Hematopoietic multipotent progenitor cell treated with erythropoietin and hydrocortisone succinate and interleukin-3 and kit ligand, for 6 days (in vitro differentiated cells): ENCODE measurements at places on chromosomes 7 and 10.

GRCh38 chr10:36533861-36534260 is 591.5 kb upstream of the ANKRD30A start:
- DNase-seq, result no peak

DNA sequence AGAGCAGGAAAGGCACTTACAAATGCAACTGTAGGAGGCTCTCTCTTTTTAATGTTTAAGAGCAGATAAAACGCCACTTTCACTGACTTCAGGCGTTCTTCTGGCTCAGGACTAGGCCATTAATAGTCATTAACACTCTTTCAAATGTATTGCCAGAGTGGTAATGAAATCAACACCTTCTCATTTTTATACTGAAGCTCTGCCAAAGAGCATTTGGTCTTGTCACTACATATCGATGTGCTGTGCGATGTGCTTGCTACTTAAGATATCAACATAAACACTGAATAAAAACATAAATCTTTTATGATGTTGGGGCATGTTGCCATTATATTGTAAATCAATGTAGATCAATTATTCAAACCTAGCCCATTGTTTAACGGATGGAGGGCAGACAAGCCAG is 634.7 kb downstream of the ARL4A start:
- no peak for DNase-seq

GRCh38 chr10:124340033-124340760 is 78.5 kb downstream of the OAT start:
- DNase-seq, result no peak

DNA sequence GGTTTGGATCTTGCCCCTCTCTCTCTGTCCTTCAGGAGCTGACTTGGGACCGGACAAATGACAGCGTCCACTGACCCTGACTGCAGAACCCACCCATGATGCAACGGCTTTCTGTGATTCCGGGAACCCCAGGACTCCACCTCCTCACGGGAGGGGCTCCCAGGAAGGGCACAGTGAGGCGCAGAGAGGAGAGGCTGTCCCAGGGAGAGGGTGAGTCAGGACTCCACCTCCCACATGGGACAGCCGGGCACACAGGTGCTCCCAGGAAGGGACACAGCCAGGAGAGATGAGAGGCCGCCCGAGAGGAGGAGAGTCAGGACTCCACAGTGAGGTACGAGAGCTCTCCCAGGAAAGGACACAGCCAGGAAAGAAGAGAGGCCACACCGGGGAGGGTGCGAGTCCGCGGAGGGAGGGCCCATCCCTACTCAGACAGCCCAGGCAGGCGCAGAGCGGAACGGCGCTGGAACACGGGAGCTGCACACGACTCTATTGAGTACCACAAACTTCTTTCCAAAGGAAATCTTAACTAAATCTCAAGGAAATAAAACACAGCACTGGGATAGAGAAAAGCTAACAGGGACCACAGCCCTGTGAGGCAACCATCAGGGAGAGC is 162.5 kb downstream of the MAD1L1 start:
- no peak for DNase-seq

GRCh38 chr7:83697804-83698530 is 49.0 kb upstream of the SEMA3E start:
- no peak for DNase-seq

DNA sequence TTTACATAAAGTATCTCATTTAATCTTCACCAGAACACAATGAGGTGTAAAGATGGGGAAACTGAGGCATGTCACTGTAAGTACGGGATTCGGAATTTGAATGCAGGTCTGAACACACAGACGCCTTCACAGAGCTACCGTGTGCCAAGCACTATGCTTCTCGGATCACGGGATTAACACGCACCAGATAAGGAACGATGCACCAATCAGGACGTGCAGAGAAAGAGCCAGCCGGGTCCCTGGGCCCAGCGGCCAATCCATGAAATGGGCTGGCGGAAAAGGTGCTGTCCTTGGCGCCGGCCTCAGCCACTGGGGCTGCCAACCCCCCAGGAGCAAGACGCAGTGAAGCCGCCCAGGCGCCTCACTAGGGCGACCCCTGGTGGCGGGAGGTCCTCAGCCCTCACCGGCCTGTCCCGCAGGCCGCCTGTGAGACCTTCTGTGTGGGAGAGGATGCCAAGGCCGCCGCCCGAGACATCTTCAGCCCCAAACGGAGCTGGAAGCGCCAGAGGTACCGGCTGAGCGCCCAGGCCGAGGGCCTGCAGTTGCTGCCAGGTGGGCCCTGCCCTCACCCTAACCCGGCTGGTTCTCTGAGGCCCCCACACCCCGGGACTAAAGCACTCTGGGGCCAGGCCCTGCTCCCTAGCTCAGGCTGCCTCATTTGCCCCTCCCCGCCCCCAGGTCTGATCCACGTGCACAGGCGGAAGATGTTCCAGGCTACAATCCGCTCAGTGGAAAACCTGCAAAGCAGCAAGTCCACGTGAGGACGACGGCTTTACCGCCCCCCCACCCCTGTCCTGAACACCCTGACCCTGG is 15.6 kb downstream of the ATG9B start:
- peak; percentile 83 for DNase-seq

DNA sequence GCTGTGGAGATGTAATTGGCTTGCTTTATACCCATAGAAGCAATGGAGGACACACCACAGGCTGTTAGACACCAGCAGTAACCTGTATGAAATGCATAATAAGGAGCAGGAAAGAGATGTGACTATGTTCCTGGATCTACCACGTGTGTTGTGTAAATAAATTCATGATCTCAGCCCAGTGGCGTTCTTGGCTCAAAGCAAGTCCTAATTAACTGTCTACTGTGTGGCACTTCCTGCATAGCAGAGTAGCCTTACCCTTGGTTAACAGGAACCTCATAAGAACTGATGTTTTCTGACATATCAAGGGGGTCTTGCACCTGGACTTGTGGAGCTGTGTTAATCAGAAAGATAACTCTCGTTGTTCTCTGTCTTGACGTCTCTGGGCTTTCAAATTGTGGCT is 25.7 kb upstream of the FAM180A start:
- DNase-seq, result no peak

DNA sequence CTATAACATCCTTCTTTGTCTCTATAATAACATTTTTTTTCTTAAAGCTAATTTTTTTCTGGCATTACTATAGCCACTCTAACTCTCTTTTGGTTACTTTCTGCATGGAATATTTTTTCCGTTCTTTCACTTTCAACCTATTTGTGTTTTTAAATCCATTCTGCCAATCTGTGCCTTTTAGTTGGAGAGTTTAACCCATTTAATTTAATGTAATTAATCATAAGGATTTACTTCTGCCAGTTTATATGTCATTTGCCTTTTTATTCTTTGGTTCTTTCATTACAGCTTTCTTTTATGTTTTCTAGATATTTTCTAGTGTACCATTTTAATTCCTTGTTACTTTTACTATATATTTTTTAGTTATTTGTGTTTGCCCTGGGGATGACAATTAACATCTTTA is 78.6 kb downstream of the TMEM270 start:
- DNase-seq, result no peak

- no peak for DNase-seq
These were observed 84.1 kb upstream of the ETV1 start for GRCh38 chr7:14073543-14073942.

DNA sequence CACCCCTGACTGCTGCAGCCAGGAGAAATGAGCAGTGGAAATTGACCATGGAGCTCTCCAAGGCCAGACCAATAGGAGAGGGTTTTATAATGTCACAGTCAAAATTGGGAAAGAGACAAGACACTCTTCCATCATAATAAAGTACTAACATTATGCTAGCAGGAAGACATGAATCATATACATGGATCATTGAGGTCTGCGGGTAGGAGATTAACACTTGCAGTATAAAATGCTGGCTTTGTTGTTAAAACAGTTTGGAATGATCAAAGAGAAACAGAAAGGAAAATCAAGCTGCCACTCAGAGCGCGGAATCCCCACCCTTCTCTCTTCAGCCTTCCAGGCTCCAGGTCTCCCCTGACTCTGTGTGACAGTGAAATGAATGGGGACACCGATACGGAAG is 53.4 kb upstream of the CALN1 start:
- no peak for DNase-seq

- DNase-seq, result no peak
These were observed 72.8 kb downstream of the SHOC2 start for GRCh38 chr10:110992006-110992800.

DNA sequence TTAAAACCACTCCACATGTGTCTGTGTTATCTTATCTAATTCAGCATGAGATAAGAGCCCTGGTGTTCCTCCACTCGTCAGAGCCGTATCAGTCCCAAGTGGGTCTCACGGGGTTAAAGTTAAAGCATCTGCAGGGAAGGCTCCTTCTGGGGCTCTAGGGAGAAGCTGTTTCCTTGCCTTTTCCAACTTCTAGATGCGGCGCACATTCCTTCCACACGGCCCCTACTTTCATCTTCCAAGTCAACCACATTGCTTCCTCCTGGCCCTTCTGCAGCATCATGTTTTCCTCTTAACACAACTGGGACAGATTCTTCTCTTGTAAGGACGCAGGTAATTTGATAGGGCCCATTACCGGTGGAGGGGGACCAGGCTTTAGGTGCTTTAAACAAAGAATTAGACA is 620.1 kb upstream of the DPP6 start:
- no peak for DNase-seq

DNA sequence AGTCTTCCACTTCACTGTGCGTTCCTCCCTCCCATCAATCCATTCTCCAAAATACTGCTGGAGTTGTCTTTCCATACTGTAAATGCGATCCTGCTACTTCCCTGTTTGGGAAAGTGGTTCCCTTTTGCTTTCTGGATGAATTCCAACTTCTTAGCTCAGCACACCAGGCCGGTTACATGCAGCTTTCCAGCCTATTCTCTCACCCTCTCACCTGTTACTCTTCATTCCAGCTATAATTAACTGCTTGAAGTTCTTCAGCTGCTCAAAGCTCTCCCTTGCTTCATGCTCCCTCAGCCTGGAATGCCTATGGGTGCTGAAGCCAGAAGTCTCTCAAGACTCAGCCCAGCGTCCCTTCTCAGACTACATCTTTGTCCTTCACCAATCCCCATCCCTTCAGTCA is 6.0 kb upstream of the ZNRF2 start:
- no peak for DNase-seq

GRCh38 chr7:81573128-81573527 is 196.7 kb downstream of the HGF start:
- DNase-seq, result no peak

DNA sequence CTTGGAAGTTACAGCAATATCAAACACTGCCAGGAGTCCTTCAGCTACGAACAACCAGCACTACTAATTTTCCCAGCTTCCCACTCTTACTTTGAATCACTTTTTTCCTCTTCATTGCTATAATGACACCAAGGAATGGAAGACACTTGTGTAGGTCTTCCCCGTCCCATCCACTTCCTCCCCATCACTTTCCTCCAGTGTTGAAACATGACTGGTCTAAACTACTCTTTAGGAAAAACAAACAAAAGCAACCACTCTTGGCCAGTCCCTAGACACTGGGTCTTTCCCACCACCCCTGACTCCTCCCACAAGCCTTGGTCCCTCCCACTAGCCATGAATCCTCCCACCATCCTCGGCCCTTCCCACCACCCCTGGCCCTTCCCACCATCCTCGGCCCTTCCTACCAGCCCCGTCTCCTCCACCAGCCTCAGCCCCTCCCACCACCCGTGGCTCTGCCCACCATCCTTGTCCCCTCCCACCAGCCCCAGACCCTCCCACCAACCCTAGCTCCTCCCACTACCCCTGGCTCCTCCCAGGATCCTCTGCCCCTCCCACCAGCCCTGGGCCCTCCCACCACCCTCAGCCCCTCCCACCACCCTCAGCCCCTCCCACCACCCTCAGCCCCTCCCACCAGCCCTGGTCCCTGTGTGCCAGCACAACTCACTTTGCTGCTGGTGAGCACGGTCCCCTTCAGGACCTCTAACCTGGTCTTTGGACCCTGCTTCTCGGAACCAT is 68.5 kb downstream of the CXCL12 start:
- DNase-seq, result peak; percentile 27

DNA sequence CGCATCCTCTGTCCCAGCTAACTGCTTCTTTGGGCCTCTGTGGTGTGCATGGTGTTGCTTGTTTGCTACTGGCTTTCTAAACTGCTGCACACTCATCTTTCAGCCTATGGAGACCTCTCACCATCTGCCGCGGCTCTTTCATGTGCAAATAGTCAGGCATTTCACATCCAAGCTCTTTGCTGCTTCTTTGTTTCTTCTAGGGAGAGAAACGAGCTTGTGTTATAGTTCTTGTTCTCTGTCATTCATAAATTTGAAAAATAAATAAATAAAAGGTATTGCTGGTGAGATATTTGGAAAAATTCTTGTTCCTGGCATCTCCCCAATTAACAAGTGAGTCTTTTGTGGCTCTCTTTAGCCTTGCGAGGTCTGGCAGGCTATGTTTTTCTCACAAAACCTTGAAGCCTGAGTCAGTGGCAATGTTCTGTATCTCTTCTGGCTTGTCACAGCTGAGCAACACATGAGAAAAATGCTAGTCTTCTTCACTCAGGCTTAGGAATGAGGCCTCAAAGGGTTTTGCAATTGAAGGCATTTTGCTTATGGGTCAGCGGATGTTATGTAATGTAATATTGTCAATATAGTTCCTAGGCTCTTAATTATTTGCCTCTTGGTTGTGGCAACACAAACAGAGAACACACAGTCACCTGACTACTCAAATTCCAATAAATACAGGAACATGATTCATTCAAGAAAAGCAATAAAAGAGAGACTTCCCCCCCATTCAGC is 274.0 kb downstream of the FRMD4A start:
- no peak for DNase-seq

- no peak for DNase-seq
These were observed 571.2 kb upstream of the MKI67 start for GRCh38 chr10:128697437-128697836.

GRCh38 chr7:67267914-67268313 is 271.3 kb downstream of the TYW1 start:
- no peak for DNase-seq

DNA sequence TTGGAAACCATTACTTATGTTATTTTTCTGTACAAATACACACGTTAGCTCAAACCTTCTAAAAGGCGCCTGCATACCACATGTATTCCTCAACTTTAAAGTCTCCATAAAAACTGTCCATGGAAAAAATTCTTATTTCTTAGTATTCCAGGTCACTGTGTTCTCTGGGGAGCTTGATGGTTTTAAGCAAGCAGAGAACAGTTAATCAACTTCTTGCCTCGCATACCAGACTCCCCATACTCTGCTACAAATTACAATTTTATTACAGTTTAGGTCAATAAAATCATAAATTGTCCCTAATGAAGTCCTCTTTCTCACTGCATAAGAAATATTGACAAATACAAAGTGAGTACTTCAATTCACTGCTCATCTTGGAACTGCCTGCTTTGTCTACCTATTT is 77.0 kb upstream of the GPR22 start:
- no peak for DNase-seq

- DNase-seq, result no peak
These were observed 115.9 kb downstream of the CCNY start for GRCh38 chr10:35452171-35452570.

GRCh38 chr10:132320654-132321469 is 11.1 kb upstream of the LRRC27 start:
- no peak for DNase-seq

DNA sequence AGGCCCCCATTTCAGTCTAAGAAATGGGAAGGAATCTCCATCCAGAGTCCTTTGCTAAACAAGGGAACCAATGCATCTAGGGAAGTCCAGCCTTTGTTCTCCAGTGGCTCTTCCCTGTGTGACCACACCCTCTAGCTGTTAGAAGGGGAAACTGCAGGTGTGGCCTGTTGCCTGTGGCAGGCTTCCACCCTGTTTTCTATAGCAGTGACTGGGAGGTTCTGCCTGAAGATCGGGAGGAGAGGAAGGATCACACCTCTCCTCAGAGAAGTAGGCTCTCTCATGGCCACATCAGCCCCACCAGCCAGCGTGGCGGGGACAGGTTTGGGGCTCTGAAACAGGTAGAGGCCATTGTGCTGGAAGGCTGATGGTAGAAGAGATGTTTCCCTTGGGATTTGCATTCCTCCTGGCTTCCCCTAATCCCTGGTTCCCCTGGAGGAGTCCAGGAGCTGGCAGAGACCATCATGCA is 47.7 kb upstream of the TRIM8 start:
- DNase-seq, result peak; percentile 88
